Neural progenitor cell (in vitro differentiated cells): ENCODE measurements at places on chromosomes 6 and 20. TPM values are rescaled to one million over a fixed set of nuclear protein-coding genes. Genes with fewer than 3 reads are reported as not detected.

- H3K4me3 ChIP-seq: no peak overlapping the region
- peaks cover 18% of the 10 kb centered on the region for H3K4me1 ChIP-seq
- peaks cover 10% of the 10 kb centered on the region for H3K36me3 ChIP-seq
- no peaks in the 10 kb centered on the region for H3K27me3 ChIP-seq
Observed at GRCh38 chr6:169707772-169708171, 5.8 kb downstream of the C6orf120 start.

GRCh38 chr6:151900256-151900655 lies 92.8 kb downstream of the ESR1 start:
- no peak overlapping the region for H3K27ac ChIP-seq
- H3K4me1 ChIP-seq: no peaks in the 10 kb centered on the region
- H3K4me3 ChIP-seq: no peak overlapping the region
- DNase-seq: no peak
- H3K36me3 ChIP-seq: no peaks in the 10 kb centered on the region

GRCh38 chr6:166595949-166596348 lies 9.5 kb upstream of the RAMACL start:
- H3K27me3 ChIP-seq: no peaks in the 10 kb centered on the region
- H3K4me1 ChIP-seq: peaks cover 17% of the 10 kb centered on the region
- H3K4me3 ChIP-seq: no peak overlapping the region
- no peak overlapping the region for H3K27ac ChIP-seq
- H3K36me3 ChIP-seq: no peaks in the 10 kb centered on the region

DNA sequence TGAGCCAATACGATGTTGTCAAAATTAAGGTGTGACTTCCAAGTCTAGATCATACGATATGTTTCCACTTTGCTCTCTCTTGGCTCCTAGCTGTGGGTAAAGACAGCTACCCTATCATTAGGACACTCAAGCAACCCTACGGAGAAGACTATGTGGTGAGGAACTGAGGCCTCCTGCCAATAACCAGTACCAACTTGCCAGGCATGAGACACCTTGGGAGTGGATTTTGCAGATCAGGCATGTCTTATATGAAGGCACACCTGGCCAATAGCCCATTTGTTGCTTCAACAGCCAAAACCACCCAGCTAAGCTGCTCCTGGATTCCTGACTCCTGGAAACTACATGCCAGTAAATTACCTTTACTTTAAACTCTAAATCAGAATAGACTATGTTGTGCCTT lies 863.4 kb downstream of the DHX35 start:
- DNase-seq: no peak
- H3K36me3 ChIP-seq: no peaks in the 10 kb centered on the region
- H3K27me3 ChIP-seq: no peaks in the 10 kb centered on the region
- H3K4me3 ChIP-seq: no peak overlapping the region
- H3K27ac ChIP-seq: no peak overlapping the region
- H3K4me1 ChIP-seq: no peaks in the 10 kb centered on the region

DNA sequence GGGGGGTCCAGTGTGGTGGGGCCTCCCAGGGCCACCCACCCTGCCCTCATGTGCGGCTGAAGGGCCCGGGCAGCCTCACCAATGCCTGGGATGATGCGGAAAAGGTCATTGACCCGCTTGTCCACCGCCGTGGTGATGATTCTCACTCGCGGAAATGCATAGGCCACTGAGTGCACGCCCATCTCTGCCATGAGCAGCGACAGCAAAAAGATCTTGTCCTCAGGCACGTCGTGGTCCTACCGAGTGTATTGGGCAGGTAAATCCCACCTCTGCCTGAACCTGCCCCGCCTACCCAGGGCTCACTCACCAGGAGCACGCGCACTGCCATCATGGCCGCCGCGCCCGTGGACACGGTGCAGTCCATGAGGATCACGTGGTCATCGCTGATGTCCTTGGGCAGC lies 16.1 kb downstream of the UCKL1 start:
- no peaks in the 10 kb centered on the region for H3K36me3 ChIP-seq
- no peaks in the 10 kb centered on the region for H3K4me1 ChIP-seq
- no peak overlapping the region for H3K27ac ChIP-seq
- no peaks in the 10 kb centered on the region for H3K27me3 ChIP-seq

Gene PPDPF
- 4.1 and 82.2 TPM in 2 replicates for total RNA-seq

DNA sequence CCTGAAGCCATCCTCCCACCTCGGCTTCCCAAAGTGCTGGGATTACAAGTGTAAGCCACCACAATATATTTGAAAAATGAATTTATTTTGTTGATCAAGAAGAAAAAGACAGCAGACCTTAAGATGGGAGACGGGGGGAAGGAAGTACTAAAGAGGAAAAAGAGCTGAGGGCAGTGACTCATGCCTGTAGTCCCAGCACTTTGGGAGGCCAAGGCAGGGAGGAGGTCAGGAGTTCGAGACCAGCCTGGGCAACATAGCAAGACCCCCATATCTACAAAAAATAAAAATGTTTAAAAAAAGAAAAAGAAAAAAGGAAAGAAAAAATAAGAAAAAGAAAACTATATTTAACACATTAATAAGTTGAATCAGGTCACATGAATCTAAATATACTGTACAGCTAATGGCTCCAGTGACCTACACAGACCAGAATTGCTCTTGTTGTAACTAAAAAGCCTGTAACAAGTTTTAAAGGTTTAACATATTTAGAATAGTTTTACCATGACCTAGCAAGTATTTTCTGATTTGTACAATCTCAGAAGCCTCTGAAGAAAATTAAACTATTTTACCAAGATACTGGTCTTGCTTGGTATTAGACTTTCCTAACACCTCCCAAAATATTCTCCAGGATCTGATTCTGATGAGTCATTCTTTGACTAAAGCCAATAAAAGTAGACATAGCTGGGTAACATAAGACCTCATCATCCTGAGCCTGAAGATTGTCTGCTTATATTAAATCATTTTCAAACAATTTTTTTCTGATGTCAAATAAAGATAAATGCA lies 4.3 kb upstream of the AKIRIN2 start:
- no peak overlapping the region for H3K27ac ChIP-seq
- no peaks in the 10 kb centered on the region for H3K4me1 ChIP-seq
- H3K4me3 ChIP-seq: no peak overlapping the region
- no peaks in the 10 kb centered on the region for H3K27me3 ChIP-seq
- no peaks in the 10 kb centered on the region for H3K36me3 ChIP-seq

Gene LHFPL5
- total RNA-seq: not detected in 2 replicates

GRCh38 chr6:45746046-45746445 lies 269.6 kb downstream of the CLIC5 start:
- no peaks in the 10 kb centered on the region for H3K27me3 ChIP-seq
- DNase-seq: no peak
- H3K36me3 ChIP-seq: no peaks in the 10 kb centered on the region
- H3K27ac ChIP-seq: no peak overlapping the region
- no peaks in the 10 kb centered on the region for H3K4me1 ChIP-seq
- H3K4me3 ChIP-seq: no peak overlapping the region

Gene ALDH5A1
- 3.5 and 10.8 TPM in 2 replicates for total RNA-seq

- H3K4me3 ChIP-seq: peak overlapping the region; percentile 100
- H3K36me3 ChIP-seq: no peaks in the 10 kb centered on the region
- DNase-seq: peak; percentile 14
Observed at GRCh38 chr20:64256282-64256935, 861 bp downstream of the PCMTD2 start.

GRCh38 chr20:1302685-1303541 lies 26.0 kb downstream of the SDCBP2 start:
- H3K36me3 ChIP-seq: no peaks in the 10 kb centered on the region
- no peak overlapping the region for H3K27ac ChIP-seq
- no peak overlapping the region for H3K4me3 ChIP-seq
- DNase-seq: no peak
- H3K27me3 ChIP-seq: no peaks in the 10 kb centered on the region
- peaks cover 8% of the 10 kb centered on the region for H3K4me1 ChIP-seq

DNA sequence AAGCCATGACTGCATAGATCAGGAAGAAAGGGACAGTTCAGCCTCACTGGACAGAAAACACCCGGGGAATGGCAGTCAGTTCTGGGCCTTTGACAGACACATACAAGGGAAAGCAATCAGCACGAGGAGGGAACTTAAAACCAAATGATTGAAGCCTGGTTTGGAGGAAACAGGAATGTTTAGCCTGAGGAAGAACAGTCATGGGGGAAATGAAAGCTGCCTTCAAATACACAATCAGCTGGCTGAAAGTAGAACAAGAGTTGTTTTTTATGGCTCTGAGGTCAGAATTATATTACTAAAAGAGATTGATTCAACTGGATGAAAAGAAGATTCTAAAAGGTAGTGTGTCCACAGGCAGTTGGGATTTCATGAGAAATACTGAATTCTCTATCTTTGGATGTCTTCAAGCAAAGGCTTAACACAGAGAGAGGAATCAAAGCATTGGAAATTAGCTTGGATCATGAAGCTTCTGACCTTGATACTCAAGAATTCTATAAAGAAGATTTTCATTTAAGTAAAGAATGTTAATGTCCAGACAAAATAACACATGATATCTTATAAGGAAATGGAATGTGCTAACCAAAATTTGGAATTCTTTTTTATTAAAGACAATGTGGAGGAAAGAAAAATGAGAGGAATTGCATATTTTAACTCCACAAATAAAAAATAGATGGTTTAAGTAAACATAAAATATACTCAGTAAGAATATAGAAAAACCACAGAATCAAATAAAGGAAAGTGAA lies 216.6 kb downstream of the IBTK start:
- no peaks in the 10 kb centered on the region for H3K36me3 ChIP-seq
- H3K4me3 ChIP-seq: no peak overlapping the region
- DNase-seq: no peak

DNA sequence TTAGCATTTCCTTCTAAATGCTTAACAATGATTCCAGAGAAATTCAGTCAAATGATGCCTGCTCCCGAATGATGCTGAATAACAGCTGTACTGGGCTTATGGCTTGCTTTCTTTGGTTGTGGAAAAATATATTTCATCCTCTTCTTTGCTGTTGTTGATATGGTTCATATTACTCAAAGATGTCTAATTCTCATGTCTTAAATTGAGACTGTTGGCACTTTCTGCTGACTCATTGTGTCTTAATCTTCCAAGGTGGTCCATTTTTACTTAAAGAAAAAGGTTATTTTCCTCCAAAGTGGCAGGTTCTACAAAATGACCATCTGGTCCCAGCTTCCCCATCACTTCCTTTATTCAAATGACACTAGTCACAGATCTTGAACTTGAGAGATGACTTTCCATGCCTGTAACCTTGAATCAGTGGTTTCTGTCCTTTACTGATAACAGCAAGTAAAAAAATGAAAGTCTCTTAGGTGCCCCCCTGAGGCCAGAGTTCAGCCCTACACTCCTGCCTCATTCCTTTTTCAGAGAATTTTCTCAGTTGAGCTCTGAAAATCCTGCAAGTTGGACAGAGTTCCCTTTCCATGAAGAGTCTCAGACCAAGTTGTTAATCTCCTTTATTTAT lies 6.9 kb downstream of the SNAP25 start:
- H3K27me3 ChIP-seq: peaks cover 17% of the 10 kb centered on the region
- DNase-seq: peak; percentile 39
- no peak overlapping the region for H3K27ac ChIP-seq

DNA sequence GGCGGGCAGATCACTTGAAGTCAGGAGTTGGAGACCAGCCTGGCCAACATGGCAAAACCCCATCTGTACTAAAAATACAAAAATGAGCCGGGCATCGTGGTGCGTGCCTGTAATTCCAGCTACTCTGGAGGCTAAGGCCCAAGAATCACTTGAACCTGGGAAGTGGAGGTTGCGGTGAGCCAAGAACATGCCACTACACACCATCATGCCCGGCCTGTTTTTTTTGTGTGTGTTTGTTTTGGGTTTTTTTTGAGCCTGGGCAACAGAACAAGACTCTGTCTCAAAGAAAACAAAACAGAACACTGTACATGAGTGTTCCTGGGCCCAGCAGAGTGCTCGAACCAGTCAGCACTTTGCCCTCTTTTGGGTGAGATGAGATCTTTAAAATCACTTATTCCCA lies 159.1 kb downstream of the MTHFD1L start:
- H3K4me3 ChIP-seq: no peak overlapping the region
- H3K4me1 ChIP-seq: peaks cover 12% of the 10 kb centered on the region
- H3K27ac ChIP-seq: no peak overlapping the region
- H3K36me3 ChIP-seq: no peaks in the 10 kb centered on the region
- H3K27me3 ChIP-seq: no peaks in the 10 kb centered on the region
- no peak for DNase-seq

DNA sequence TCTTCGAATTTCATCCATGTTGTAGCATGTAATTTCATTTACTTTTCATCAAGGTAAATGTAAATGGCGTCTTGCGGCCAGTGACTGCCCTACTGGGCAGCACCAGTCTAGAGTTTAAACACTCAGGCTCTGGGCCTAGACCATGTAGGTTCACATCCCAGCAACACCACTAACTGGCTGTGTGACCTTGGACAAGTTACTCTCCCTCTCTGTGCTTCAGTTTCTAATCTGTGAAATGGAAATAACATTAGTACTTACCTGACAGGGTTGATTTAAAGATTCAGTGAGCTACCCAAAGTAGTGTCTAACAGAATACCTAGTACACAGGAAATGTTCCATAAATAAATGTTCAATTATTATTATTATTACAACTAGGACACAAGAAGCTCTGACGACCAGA lies 29.3 kb downstream of the PDRG1 start:
- H3K27me3 ChIP-seq: no peaks in the 10 kb centered on the region
- no peak for DNase-seq
- H3K4me3 ChIP-seq: no peak overlapping the region
- H3K4me1 ChIP-seq: peaks cover 8% of the 10 kb centered on the region

Gene PRDM13
- total RNA-seq: not detected in 2 replicates

Gene EPB41L1
- total RNA-seq: 32.7 and 35.8 TPM in 2 replicates

Gene CD40
- total RNA-seq: 11.0 and 14.0 TPM in 2 replicates

Gene RAD21L1
- not detected in 2 replicates for total RNA-seq

Gene CST7
- not detected in 2 replicates for total RNA-seq

Gene FAM184A
- 9.8 and 24.8 TPM in 2 replicates for total RNA-seq

- H3K36me3 ChIP-seq: no peaks in the 10 kb centered on the region
- no peaks in the 10 kb centered on the region for H3K27me3 ChIP-seq
- H3K4me3 ChIP-seq: no peak overlapping the region
- peaks cover 10% of the 10 kb centered on the region for H3K4me1 ChIP-seq
Observed at GRCh38 chr20:46933150-46933549, 38.5 kb downstream of the EYA2 start.

Gene SYCP2
- 0.06 and 0.88 TPM in 2 replicates for total RNA-seq

Gene PCSK2
- total RNA-seq: 0.07 TPM in 1 of 2 replicates, not detected in the other

- peaks cover 13% of the 10 kb centered on the region for H3K4me1 ChIP-seq
- no peaks in the 10 kb centered on the region for H3K27me3 ChIP-seq
- peaks cover 25% of the 10 kb centered on the region for H3K36me3 ChIP-seq
- DNase-seq: no peak
- H3K27ac ChIP-seq: no peak overlapping the region
- H3K4me3 ChIP-seq: no peak overlapping the region
Observed at GRCh38 chr20:58911309-58911708, 58.8 kb downstream of the GNAS start.

Gene B3GAT2
- total RNA-seq: 0.71 and 0.77 TPM in 2 replicates

- H3K27me3 ChIP-seq: no peaks in the 10 kb centered on the region
- no peak overlapping the region for H3K4me3 ChIP-seq
- no peaks in the 10 kb centered on the region for H3K36me3 ChIP-seq
- H3K4me1 ChIP-seq: no peaks in the 10 kb centered on the region
- H3K27ac ChIP-seq: no peak overlapping the region
Observed at GRCh38 chr6:18603361-18603760, 216.2 kb downstream of the RNF144B start.
